ENCODE measurements at places on chromosomes 7 and 10.

- DNase-seq, result no peak
Observed at GRCh38 chr10:24579906-24580305, 143.8 kb downstream of the ARHGAP21 start.

DNA sequence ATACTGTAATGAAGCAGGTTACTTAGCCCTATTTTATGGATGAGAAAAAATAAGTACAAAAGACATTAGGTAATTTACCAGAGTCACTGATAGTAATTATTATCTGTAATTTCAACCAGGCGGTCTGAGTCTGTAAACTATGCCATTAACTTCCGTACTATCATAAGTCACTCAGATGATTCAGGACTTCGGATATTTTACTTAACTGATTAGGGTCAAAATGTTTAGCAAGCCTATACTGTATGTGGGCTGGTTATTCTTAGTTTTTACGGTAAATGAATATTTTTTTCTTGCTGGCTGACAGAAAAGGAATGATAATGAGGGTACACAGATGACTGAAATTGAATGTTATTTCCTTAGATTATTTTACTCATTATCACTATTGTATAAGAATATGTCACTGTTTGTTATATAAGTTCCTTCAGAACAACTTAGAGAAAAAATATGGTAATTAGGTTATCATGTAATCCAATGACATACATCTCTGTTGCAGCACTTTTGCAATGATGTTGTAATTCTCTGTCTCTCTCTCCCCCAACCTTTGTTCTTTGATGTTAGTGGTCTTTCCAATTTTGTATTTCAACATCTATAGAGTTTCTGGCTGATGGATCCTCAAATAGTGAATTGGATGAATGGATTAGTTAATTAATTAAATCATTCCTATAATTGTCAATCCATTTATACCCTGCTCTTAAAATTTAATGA, 165.6 kb downstream of the ZEB1 start:
- no peak for DNase-seq

- no peak for DNase-seq
Observed at GRCh38 chr7:26705567-26705966, 158.8 kb downstream of the SKAP2 start.

DNA sequence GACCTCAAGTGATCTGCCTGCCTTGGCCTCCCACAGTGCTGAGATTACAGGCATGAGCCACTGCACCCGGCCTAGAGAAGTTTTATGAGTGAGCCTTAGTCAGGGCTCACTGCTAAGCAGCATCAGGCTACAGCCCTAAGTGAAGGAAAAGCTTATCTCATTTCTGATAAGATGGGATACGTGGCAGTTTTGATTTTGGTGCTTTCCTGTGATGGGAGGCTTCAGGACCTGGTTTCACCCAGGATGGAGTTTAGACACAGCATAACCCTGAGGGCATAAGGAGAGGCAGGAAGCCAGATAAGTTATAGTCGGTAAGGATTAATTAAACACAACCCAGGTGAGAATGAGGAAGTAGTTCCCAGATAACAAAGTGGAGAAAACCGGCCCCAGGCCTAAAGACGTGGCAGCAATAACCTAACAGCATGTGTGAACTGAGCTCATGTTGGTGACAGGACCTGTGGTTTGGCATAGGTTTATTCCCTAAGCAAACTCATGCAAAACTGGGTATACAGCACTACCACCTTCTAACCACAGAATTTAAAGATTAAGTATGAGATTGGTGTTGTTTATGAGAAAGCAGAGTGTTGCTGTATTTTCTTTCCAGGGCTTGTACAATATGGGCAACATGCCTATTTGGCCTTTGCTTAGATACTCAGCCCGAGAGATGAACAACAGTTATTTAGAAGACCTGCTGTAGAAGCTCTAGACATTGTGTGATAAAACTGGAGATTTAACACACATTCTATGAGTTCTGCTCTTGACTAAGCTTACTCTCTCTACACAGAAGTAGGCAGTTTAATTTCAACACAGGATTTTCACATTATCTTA, 119.4 kb downstream of the COL28A1 start:
- peak; percentile 10 for DNase-seq

- DNase-seq, result no peak
Observed at GRCh38 chr7:1590887-1591286, 21.1 kb upstream of the PSMG3 start.

DNA sequence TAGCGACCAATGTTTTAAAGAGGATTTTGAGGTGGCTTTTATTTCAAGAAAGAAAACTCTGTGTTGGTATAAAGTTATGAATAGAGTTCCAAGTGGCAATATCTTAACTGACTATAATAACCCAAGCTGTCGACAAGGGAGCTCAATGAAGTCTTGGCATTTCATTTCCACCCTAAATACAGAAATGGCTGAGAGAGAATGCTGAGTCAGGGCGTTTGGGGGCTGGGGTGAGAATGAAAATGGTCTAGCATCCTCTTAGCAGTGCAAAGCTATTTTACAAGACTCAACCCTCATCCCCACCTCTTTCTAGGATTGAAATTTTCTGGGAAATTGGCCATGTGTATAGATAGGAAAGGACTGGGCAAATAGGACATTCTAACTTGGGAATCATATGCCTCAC, 759.1 kb downstream of the KCNMA1 start:
- no peak for DNase-seq

GRCh38 chr7:94249631-94250030, 145.1 kb upstream of the COL1A2 start:
- DNase-seq, result no peak
